Activated CD4-positive, alpha-beta T cell treated with anti-CD3 and anti-CD28 coated beads, Interleukin-10, Interleukin-2, amounts not matched to agents 100 ng/mL and 50 ng/mL, durations not matched to agents 16 hours and 8 hours (primary cell): ENCODE measurements at places on chromosomes 2 and 18.

DNA sequence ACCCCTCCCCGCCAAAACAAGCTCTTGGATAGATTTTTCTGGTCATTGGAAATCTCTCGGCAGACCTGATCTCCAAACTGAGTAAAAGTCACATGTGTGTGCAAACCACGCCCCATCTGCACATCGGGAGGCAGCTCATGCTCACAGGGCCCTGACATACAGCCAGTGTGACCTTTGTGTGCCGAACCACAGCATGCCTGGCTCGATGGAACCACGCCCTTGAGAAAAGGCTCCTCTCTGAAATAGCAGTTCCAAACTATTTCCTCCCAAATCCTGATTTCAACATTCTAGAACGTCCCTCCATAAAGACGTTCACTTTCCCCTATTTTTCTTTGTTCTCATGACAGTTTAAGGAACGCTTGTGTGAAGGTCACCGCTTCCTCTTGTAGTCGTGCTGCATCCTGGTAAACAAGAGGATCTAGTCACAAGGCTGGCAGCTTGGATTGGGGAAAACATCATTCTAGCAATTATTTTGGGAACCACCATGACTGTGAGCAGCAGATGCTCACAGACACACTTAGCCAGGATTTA lies 59.3 kb upstream of the MAP4K4 start:
- DNase-seq, result no peak

DNA sequence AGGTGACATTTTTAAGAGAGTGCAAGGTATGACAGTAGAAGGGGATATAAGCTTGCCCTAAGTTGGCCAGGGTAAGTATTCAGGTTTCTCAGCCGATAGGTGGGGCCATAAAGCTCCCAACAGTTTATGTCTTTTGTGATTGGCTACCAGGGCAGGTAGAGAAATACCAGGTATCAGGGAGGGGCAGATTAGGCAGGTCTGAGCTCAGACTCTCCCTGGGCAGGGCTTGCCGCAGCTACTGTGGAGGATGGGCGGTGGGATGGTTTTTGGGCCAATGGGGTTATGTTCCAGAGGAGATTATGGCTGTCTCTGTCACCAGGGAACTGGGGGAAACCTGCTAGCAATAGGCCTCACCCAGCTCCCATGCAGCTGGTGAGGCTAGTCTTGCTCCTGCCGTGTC lies 211.6 kb downstream of the PTH2R start:
- DNase-seq, result no peak

GRCh38 chr2:31764169-31764568 lies 183.4 kb upstream of the SRD5A2 start:
- DNase-seq, result no peak

DNA sequence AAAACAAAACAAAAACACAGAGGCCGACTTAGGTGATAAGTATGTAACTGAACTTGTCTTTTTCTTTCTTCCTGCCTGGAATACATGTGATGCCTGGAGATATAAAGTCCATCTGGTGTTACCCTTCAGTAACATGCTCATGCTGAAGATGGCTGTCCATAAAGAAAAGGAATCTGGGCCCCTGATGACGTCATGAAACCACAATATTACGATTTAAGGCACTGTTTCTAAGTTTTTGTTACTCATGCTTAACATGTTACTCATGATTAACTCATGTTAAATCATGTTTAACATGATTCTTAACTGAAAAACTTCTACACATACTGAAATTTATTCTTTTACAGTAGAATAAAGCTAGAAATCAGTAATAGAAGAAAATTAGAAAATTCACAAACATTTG lies 49.0 kb downstream of the STRADB start:
- no peak for DNase-seq

GRCh38 chr2:172560721-172561120 lies 4.8 kb downstream of the PDK1 start:
- DNase-seq, result no peak

DNA sequence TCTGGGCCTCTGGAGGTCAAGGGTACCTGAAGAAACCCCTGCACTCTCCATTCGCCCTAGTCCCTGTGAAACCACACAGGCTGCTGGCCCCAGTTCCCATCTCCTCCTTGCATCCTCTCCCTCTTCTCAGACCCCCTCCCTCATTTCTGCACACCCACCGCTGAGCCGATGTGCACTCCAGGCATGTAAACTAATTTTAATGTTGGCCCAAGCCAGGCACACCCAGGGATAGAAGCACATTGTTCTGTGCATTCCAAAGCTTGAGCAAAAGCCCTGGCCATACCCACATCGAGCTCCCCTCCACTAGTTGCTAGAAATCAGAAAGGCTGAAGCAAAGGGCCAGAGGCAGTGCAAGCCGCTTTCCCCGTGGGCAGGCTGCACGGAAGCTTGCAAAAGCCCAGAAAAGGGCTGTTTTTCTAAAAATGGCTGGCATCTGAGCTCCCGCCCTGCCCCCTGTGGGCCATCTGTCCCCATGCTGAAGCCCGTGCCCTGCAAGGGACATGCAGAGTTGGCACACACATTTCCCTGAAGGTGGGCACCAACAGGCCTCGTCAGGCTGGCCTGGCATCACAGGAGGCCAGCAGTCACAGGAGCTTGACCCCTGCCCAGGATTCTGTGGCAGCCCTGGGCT lies 181.6 kb downstream of the SMAD7 start:
- no peak for DNase-seq

DNA sequence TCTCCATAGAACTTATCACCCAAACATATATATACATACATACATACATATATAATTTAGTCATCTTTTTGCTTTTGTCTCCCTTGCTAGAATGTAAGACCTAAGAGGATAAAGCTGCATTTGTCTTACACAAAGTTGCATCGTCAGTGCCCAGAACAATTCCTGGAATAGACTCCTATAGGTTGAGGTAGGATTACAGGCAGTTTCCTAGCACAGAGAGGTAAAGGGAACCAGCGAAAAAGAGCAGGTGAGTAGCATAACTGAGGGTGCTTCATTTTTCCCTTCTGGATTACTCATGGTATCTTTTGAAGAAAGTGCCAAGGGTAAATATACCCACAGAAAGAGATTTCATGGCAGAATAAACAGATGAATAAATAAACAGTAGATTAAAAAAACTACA lies 68.1 kb upstream of the AMMECR1L start:
- no peak for DNase-seq

DNA sequence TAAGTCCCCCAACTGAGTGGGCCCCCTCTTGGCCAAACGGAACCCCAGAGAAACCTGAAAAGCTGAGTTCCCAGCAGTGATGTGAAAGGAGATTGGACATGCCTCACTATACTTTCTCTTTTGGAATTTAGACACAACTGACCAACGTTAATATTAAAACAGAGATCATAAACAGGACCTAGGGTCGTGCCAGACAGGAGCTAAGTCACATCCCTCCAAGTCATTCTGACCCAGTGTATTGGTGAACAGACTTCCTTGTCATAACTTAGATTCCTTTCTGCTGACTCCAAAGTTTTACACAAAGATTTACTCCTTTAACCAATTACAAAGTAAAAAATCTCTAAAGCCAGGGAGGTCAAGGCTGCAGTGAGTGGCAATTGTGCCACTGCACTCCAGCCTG lies 46.9 kb downstream of the UXS1 start:
- no peak for DNase-seq

- DNase-seq, result no peak
Observed at GRCh38 chr2:104568247-104568646, 285.7 kb upstream of the POU3F3 start.

GRCh38 chr2:16615687-16616615 lies 49.7 kb downstream of the CYRIA start:
- DNase-seq, result no peak

- no peak for DNase-seq
Observed at GRCh38 chr2:176526995-176527901, 258.0 kb downstream of the MTX2 start.

DNA sequence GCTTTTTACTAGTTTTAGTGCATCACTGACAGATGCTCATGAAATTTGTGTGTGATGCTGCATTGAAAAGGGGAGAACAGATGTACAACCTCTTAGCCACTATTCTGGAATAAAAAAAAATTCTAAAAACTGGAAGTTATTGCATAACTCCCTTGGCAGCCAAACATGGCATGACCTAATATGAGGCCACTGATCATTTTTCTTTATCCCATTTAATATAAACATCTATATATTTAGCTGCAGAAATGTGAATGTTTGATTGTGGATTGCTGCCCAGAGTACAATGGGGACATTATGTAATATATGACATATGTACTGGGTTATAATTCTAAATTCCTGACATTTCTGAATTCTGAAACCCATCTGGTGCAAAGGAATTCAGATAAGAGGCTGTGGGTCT lies 86.5 kb downstream of the CDCA7 start:
- no peak for DNase-seq

GRCh38 chr2:234680688-234681619 lies 184.1 kb upstream of the ARL4C start:
- no peak for DNase-seq

DNA sequence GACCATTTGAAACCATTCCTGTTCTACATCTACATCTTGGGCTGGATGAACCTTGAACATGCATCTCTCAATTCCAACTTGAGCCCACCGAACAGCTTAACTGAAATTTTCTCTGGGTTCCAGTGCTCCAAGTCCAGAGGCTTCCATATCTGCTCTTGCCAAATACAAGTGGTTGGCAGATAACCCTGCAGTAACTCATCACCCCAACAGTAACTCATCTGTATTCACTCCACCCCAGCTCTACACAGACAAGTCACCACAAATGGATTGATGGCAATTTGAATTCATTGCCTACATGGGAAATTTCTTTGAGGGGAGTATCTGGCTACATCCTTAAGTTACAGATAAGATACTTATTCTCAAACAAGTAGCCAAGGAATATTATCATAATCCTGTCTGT lies 502.4 kb upstream of the TNP1 start:
- DNase-seq, result no peak

- peak; percentile 28 for DNase-seq
Observed at GRCh38 chr2:197322724-197323720, 12.4 kb upstream of the ANKRD44 start.

DNA sequence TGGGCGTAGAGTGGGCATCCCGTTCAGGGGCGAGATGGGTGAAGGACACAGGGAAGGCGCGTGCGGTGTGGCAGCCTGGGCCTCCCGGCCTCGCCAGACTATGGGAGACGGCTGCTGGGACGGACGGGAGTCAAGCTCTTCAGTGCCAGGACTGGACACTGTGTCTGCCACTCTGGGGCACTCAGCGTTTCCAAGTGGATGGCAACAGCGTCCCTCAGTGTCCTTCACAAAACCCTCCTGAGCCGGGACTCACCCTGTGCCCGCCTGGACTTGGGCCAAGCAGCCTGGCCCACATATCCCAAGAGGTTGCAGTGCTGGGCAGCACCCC lies 16.3 kb upstream of the BOK start:
- DNase-seq, result no peak

DNA sequence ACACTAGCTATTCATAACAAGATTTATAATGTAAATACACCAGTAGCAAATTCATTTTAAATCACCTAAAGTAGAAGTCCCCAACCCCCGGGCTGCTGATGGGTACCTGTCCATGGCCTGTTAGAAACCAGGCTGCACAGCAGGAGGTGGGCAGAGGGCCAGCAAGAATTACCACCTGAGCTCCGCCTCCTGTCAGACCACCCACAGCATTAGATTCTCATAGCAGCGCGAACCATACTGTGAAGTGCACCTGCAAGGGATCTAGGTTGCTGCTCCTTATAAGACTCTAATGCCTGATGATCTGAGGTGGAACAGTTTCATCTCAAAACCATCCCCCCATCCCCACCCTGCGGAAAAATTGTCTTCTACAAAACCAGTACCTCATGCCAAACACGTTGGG lies 71.3 kb downstream of the KANSL1L start:
- DNase-seq, result no peak

DNA sequence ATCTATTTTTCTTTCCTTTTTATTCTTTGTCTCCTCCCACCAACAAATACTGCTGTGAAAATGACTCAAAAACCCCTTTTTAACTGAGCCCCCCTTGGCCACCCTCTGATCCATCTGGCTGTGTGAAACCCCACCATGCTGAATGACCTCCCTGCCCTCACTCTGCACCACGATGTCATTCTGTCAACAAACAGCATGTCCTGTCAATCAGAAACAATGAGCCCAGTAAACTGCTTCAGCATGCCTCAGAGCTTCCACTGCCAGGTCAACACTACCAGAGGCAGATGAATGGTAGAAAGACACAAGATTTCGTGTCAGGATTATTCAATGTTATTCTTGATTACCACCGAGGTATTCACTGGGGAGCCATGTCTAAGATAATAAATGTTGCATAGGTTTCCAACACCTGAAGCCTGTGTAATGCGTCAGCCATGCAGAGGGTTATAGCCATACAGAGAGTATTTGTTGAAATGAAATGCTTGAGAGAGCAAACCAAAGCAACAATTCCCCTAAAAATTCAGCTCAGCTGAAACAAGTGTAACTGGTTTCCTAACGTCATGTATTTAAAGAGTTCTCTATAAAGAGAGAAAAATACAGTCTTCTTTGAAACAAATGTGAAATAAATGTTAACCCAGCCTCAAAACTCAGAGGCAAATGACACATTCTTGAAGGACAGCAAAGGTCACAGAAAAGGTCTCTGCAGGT lies 76.7 kb downstream of the LRP2 start:
- DNase-seq, result no peak

GRCh38 chr2:128313091-128313836 lies 5.4 kb downstream of the HS6ST1 start:
- no peak for DNase-seq

GRCh38 chr2:209988010-209988409 lies 14.4 kb upstream of the RPE start:
- DNase-seq, result no peak

DNA sequence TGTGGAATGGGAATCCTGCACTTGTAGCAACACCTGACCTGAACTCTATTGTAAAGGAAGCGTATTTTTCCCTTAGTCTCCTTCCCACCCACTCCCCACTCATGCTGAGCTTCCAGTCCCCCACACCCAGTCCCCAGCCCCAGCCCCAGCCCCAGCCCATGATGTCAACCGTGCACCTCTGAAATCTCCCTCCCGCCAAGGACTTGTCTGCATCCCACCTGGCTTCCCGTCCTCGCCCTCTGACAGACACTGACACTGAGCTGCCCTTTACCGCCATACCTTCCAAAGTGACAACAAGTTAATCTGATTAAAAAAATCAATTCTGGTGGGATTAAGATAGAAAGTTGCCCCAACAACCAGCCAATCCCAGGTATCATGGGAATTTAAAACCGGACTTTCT lies 213.6 kb upstream of the CELF4 start:
- DNase-seq, result no peak

DNA sequence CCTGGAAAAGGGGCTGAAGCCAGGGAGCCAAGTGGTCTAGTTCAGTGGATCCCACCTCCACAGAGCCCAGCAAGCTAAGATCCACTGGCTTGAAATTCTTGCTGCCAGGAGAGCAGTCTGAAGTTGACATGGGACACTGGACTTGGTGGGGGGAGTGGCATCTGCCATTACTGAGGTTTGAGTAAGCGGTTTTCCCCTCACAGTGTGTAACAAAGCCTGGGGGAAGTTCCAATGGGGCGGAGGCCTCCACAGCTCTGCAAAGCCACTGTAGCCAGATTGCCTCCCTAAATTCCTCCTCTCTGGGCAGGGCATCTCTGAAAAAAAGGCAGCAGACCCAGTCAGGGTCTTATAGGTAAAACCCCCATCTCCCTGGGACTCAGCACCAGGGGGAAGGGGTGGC lies 144.4 kb downstream of the PTPRM start:
- no peak for DNase-seq

- DNase-seq, result no peak
Observed at GRCh38 chr2:64773461-64774118, 119.9 kb upstream of the SERTAD2 start.

- DNase-seq, result no peak
Observed at GRCh38 chr2:4618141-4618540, 914.8 kb downstream of the DCDC2C start.

GRCh38 chr2:85790499-85791188 lies 36.9 kb downstream of the ATOH8 start:
- no peak for DNase-seq

GRCh38 chr2:62204998-62205496 lies 9.1 kb downstream of the B3GNT2 start:
- DNase-seq, result no peak
